ENCODE measurements at places on chromosomes 13 and 19.

GRCh38 chr13:108083056-108083455 is 132.3 kb downstream of the LIG4 start:
- DNase-seq: no peak

- peak; percentile 66 for DNase-seq
These were observed 92.8 kb upstream of the FARP1 start for GRCh38 chr13:98050041-98050466.

DNA sequence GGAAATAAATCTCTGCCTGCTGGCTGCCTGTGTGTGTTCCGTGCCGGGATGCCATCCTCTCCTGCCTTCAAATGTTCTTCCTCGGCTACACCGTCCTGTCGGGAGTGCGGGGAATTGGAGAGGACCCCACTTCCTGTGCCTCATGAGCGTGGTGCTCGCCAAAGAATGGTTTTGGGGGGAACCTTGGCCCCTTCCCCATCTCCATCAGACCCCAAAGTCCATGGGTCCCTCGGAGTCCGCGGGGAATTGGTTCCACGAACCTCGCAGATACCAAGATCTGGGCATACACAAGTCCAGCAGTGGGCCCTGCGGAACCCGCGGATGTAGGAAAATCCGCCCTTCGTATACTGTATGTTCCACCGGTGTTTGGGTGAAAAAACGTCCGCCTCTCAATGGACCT is 2.3 kb upstream of the ZNF865 start:
- DNase-seq: no peak

DNA sequence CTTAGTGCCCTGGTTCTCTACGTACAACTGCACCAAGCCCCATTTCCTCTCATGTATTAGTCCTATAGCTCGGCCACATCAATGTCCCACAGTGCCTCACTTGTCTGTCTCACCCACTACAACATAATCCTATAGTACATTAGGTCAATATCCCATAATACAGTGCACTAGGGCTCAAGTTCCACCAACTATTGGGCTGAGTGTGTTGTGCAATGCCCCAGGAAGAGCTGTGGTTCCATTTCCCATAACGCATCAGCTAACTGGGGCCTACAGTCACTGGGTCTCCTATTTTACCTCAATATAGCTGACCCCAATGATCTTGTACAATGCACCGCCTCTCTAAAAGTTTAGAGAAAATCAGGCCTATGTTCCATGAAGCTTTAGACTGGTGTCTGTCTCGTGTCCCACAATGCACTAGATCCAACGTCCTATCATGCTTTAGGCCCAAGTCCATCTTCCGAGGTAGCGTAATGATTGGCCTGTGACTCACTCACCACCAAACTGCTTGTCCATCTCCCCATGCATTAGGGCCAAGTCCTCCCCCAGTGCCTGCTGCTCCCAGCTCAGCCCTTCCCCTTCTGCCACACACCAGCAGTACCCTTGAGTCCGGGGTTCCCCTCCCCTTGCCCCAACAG is 21.8 kb downstream of the TSKS start:
- no peak for DNase-seq

DNA sequence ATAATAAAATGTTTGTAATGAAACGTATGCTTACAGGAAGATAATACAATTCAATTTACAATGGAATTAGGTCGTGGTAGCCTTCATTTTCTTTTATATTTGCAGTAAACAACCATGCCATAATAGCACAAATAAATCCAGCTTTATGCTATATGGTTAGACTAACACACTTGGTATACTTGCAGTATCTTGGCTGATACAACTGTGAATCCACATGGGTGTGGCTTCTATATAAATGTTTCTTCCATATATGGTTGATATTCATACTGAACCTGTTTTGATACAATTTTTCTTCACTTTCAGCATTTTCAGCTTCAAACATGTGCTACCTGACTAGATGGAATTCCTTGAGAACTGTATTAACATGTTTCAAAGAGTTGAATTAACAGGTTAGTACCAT is 20.4 kb upstream of the SPRY2 start:
- no peak for DNase-seq

DNA sequence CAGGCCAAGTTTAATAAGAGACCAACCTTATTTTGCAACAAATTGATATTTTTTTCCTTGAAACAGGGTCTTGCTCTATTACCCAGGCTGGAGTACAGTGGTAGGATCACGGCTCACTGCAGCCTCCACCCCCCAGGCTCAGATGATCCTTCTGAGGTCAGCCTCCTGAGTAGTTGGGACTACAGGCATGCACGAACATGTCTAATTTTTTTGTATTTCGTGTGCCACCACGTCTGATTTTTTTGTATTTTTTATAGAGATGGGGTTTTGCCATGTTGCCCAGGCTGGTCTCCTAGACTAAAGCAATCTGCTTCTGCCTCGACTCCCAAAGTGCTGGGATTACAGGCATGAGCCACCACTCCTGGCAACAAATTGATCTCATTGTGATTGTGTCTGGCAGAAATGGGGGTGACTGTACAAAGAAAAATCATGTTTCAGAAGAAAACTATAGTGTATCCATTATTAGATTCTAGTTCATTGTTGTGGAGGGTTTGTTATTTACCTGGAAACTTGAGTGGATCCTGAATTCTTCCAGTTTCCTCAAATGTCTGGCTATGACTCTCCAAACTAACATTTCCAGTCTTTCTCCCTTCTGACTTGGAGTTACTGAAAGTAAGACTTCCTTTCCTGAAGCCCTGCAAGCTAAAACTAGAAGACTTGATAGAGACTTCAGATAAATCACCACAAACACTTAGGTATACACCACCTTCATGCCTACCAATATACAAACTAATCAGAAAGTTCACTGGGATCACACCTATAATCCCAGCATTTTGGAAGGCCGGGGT is 17.3 kb upstream of the AKT2 start:
- DNase-seq: no peak

DNA sequence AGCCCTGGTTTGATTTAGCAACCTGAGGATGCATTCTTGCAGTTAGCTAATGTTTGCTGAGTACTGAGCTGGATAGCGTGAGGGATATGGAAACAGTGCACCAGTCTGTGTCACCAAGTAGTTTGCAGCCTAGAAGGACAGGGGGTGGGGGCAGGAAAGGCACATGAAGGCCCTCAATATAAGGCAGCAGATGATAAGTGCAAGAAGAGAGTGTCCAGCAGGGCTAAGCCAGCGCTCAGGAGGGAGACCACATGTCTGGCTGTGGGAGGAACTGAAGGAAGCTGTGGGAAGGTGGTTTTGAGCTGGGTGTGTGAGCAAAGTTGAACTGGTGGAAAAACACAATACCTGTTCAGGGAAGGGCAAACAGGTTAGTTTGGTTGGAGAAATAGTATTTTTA is 1.7 kb downstream of the CXCL17 start:
- DNase-seq: no peak

DNA sequence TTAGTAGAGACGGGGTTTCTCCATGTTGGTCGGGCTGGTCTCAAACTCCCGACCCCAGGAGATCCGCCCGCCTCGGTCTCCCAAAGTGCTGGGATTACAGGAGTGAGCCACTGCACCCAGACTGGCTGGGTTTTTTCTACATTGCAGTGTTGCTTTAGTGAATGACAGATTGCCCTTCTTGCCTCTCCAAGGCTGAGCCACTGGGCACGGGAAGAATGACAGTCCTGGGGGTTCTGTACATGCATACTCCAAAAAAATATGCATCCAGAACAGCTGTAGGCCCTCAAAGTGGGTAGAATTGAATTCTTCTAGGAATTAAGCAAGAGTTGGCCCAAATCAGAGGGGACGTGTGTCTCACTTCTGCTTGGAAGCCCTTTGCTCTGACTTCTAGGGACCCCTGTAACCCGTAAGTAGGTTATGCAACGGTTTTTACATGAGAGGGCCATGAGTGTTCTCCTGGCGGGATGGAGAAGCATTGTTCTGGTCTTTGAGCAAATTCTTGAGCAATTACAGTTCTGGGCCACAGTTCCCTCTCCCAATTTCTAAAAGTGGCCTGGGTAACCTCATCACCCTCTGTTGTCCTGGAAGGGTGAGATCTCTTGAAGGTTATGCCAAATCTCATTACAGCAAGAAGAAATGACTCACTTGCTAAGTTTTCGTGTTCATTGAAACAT is 3.6 kb downstream of the ACTN4 start:
- no peak for DNase-seq

DNA sequence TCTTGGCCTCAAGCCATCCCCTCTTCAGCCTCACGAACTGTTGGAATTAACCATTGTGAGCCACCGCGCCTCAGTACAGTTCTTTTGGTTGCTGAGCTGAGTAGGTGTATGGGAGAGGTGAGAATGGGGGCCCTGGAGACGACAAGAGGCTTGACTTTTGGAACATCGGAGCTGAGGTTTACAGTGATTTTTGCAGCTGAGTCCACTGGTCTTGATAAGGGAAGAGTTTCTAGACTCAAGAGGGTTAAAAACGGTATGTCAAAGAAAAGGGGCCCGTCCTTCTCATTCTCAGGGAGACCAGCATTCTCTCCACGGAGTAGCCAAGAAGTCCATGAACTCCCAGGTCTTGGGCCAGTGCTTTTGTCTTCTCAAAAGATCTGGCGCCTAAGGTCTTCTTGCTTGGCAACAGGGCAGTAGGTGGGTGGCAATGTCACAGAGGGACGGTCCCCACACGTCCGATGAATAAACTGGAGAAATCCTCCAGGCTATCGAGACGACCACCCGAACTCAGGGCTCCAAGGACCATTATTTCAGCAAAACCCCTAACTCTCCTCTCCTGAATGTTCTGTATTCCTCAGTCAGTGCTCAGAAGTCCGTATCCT is 6.4 kb upstream of the QTRT1 start:
- no peak for DNase-seq

DNA sequence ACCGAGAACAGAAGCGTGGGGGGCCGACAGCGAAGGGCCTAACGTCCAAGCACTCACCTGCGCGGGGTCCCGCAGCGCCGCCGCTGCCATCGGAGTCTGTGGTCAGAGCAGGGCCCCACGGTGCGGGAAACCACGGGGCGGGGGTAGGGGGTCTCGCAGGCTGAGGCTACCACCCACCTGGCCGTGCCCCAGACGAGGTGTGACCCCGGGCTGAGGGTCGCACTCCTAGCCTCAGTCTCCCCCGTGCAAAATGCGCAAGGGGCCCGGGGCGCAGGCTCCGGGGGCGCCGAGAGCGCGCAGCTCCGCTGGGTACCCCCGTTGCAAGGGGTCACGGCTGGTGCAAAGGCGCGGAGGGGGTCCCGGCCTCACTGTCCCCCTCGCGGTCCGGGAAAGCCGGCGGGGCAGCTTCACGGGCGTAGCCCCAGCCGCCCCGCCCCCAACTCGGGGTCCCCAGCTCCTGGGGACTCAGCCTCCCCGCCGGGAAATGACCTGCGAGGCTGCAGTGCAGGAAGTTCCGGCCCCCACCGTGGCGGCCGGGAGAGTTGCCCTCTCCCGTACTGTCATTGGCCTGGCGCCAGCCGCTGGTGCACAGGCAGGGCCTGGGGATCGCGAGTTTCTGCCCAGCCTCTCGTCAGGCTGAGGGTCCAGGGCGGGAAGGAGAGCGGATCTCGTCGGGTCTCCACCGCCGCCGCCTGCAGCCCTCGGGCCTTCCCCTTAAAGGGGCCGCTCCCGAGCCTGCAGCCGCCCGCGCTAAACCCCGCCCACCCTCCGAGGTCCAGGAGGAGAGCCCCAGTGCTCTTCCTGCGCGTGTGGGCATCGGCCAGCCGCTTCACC is at the start of gene ZNF792:
ZNF792 (minus strand) TSS at position 657 of the 834 bp plus-strand sequence; CDS start at position 90, 567 bp downstream.
- peak; percentile 93 for DNase-seq

GRCh38 chr13:34654647-34655046 is 287.4 kb upstream of the NBEA start:
- DNase-seq: no peak

- DNase-seq: peak; percentile 15
These were observed 34.9 kb downstream of the DNAJC15 start for GRCh38 chr13:43058318-43058674.

DNA sequence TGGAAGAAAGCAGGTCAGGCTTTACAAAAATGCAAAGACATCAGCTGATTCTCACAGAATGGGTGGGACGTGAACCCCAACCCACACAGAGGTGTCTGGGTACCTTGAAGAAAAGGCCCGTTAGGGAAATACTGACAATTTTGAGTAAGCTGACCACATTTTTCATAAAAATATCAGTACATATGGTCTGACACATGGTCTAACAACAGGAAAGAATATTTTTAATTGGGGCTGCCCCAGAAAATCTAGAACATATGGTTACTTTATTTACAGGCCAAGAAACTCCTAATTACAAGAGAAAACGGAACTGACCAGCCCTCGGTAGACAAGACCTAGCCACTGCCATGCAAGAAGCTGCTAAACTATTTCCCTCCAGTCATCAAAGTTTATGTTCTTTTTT is 48.7 kb upstream of the ITM2B start:
- no peak for DNase-seq

GRCh38 chr19:8137425-8137824 is 12.0 kb downstream of the FBN3 start:
- DNase-seq: no peak

- DNase-seq: no peak
These were observed 62.8 kb upstream of the EDNRB start for GRCh38 chr13:77981281-77981881.

DNA sequence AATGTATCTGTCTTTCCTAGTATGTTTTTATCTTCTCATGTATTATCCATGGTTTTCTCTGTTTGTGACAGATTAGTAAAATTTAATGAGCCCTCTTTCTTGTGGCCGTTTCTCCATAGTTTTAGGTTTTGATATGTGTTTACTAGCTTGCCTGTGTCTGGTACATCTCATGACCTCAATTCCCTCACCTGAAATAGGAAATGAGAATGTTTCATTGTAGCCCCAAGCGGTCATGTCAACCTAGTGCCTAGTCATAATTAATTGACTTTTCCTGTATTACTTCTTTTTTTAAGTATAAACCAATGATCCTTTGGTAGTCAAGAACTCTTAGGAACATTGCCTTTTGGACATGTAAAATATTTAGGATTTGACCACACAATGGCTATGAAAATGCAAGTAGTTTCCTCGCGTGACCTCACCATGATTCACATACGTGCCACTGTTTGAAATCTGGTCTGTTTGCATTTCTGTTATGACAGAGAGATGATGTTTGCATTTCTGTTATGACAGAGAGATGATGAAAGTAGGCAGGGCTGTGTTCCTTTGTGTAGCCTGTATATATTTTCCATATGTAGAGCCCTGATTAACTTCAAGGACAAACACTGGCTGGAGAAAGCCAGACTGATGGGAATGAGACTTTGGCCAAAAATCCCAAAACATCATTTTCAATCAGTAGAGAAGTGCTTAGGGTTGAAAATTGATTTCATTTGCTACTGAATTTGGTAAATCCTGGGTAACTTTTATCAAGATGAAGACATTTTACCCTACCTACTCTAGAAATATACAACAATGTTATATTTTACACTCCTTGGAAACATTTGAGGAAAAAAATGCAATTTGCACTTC is 104.8 kb downstream of the TNFRSF19 start:
- DNase-seq: no peak
